B cell (primary cell): ENCODE measurements at places on chromosomes 2 and 18. TPM values are rescaled to one million over a fixed set of nuclear protein-coding genes. Genes with fewer than 3 reads are reported as not detected.

Gene KCNJ3
- polyA plus RNA-seq = 0.01 TPM in 1 of 2 replicates, not detected in the other

Gene DNMT3A
- 8.9 and 10.2 TPM in 2 replicates for polyA plus RNA-seq

GRCh38 chr18:61926532-61926931, 33.7 kb upstream of the RNF152 start:
- H3K4me3 ChIP-seq = no peak overlapping the region
- H3K36me3 ChIP-seq = no peaks in the 10 kb centered on the region
- no peaks in the 10 kb centered on the region for H3K27me3 ChIP-seq
- H3K4me1 ChIP-seq = no peaks in the 10 kb centered on the region
- no peak for DNase-seq

DNA sequence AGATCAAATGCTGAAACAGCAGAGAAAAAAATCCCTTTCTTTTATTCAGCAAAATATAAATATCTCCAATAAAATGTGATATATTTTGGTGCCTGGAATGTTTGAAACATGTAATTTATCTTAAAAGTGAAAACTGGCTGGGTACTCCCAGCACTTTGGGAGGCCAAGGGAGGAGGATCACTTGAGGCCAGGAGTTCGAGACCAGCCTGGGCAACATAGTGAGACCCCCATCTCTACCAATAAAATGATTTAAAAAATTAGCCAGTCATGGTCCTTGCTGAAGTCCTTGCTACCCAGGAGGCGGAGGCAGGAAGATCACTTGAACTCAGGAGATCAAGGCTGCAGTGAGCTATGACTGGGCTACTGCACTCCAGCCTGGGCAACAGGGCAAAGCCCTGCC, 8.6 kb downstream of the SH3YL1 start:
- peaks cover 4% of the 10 kb centered on the region for H3K36me3 ChIP-seq
- H3K27me3 ChIP-seq = no peaks in the 10 kb centered on the region
- no peak overlapping the region for H3K4me3 ChIP-seq
- H3K4me1 ChIP-seq = no peaks in the 10 kb centered on the region

- no peak overlapping the region for H3K4me3 ChIP-seq
- H3K27ac ChIP-seq = no peak overlapping the region
- no peak for DNase-seq
- peaks cover 25% of the 10 kb centered on the region for H3K4me1 ChIP-seq
- H3K36me3 ChIP-seq = peaks cover 4% of the 10 kb centered on the region
These were observed 26.5 kb upstream of the EML4 start for GRCh38 chr2:42142547-42143184.

DNA sequence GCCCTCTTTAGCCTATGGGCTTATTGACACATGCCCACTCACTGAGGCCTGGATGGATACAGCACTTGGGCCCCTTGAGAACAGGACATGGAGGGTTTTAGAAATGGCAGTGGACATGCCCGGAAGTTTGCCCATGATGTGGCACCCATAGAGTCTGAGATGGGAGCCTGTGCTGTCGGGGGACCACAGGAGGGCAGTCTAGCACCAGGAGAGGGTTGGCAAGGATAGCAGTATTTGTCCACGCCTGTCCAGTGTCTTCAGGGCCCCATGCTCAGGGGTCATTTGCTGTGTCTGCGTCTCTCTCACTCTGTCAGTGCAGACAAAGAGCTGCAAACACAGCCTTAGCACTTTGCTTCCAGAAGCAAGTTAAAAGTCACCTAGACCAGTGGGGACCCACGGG, 48.7 kb downstream of the IL1RL2 start:
- DNase-seq = no peak
- peaks cover 5% of the 10 kb centered on the region for H3K27me3 ChIP-seq
- no peak overlapping the region for H3K4me3 ChIP-seq
- peaks cover 5% of the 10 kb centered on the region for H3K4me1 ChIP-seq
- no peak overlapping the region for H3K27ac ChIP-seq

DNA sequence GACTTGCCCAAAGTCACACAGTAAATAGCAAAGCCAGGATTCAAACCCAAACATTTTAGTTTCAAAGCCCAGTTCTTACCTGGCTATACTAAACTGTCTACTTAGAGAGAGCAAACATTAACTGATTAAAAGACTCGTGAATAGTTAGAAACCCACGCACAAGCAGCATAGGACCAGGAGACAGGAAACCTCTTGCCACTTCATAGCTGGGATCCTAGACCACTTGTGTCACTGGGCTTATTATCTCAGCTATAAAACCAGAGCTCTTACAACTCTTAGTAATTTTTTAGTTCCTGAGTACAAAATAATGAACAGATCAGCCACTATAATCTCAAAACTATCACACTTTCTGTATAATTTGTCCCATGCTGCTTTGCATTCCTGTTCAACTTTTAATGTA, 2.4 kb upstream of the AAK1 start:
- no peak for DNase-seq
- no peaks in the 10 kb centered on the region for H3K36me3 ChIP-seq
- peaks cover 65% of the 10 kb centered on the region for H3K4me1 ChIP-seq
- no peak overlapping the region for H3K4me3 ChIP-seq
- no peak overlapping the region for H3K27ac ChIP-seq

GRCh38 chr2:181697571-181697970, 17.3 kb upstream of the NEUROD1 start:
- no peak for DNase-seq
- no peak overlapping the region for H3K4me3 ChIP-seq
- no peaks in the 10 kb centered on the region for H3K27me3 ChIP-seq
- no peaks in the 10 kb centered on the region for H3K36me3 ChIP-seq
- H3K4me1 ChIP-seq = no peaks in the 10 kb centered on the region
